ENCODE measurements at places on chromosomes 1 and 21.
A peak's percentile ranks its signal among the peaks of the same experiment; 100 is the strongest.

GRCh38 chr21:36156815-36157670 lies at the start of gene DOP1B:
Gene DOP1B (plus strand): TSS chr21:36156824. CDS start chr21:36164734, 7,910 bp downstream.
- no peak for DNase-seq

GRCh38 chr21:33762803-33763581 lies 120.7 kb downstream of the ITSN1 start:
- peak; percentile 68 for DNase-seq

DNA sequence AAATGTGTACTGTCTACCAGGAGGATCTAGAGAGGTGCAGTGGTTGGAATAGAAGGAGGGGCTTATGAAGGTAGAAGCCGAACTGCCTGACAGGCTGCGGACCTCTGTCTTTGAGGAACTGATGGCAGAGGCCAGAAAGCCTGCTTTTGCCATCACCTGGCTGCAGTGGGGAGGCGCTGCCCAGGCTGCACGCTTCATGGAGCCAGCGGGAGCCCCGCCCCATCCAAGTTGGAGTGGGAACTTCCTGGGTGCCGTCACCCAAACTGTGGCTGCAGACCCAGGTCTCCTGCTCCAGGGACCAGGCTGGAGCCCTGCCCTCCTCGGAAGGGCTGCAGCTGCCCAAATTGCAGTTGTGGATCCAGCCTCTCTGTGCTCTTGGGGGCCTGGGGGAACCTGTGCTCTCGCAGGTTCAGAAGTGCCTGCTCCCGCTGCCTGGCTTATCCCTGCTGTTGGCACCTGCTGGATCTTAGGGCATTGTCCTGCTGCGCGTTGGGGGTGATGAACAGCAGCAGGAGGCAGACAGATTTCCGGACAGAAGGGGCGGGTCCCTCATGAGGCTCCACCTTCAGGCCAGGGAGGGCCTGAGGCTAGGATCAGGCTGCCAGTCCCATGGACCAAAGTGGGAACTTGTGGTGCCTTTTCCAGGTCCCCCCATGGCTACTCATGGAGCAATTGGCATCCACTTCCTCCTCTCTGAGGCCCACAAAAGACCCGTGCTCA lies 118.0 kb upstream of the PLPPR4 start:
- DNase-seq = no peak

DNA sequence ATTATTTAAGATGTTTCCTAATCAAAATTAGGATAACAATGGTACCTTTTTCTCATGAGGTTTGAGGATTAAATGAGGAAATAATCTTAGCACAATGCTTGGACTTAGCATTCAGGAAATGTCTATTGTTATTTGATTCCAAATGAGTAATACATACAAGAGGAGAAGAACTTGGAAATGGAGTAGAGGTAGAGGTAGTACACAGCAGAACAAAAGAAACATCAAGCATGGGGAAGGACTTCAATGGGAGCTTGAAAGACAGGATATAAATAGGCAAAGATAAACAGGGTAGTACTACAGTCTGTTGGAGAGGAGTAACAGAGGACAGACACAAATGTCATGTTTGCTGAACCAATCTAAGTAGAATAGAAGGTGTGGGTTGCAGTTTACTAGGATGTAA lies 59.5 kb upstream of the RGS2 start:
- no peak for DNase-seq

DNA sequence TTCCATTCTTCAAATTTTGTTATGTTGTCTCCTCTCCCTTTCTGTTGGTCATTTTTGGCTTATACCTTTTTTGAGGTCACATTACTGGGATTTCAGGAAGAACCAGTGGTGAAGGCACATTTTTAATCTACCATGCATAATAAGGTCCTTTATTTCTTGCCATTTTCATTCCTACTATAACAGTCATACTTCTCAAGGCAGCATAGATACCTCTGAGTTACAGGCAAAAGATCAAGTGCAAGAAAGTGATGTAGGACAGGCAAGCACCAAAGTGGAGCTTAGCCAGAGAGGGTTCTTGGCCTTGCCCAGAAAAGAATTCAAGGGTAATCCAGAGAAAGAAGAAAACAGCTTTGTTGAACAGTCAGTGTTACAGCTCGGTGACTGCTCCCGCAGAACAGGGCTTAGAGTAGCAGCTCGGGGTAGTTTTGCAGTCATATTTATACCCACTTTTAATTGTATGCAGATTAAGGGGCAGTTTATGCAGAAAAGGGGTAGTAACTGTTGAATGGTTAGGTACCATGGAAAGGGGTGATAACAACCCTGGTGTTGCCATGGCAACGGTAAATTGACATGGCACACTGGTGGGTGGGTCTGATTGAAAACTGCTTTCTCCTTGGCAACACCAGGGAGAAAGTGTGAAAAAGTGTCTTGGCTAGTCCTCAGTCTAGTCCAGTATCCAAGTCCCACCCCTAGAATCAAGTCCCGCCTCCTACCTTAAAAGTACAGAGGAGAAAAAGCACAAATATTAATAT lies 39.6 kb upstream of the DOCK7 start:
- DNase-seq = peak; percentile 28

DNA sequence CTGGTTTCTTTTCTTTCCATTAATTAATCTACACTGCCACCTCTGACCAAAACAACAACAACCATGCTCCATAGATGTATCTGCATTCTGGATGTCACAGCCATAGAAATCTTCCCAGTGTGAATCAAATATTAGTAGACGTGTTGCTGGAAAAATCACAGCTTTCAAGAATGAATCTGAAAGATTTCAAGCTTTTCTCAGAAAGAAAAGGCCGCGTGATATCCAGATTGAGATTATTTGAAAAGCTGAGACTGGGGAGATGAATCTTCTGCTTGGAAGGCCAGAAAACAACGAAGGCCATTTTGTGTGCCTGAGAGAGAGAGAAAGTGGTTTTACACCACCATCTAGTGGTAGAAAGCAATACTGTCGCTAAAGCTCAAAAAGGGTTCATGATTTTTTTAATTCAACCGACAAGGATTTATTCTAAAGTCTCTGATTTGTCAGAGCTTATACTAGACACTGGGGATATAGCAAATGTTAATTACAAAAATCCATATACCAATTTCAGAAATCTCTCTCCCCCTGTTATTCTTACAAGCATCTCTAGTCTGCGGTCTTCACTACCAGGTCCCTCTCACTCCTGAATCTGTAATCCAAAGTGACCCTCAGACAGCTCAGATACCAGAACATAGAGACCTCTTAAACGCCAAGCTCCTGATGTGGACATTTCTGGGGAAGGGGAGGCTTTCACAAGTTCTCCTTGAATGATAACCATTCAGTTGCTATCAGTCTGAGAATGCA lies 87.5 kb upstream of the SGIP1 start:
- DNase-seq = peak; percentile 71

DNA sequence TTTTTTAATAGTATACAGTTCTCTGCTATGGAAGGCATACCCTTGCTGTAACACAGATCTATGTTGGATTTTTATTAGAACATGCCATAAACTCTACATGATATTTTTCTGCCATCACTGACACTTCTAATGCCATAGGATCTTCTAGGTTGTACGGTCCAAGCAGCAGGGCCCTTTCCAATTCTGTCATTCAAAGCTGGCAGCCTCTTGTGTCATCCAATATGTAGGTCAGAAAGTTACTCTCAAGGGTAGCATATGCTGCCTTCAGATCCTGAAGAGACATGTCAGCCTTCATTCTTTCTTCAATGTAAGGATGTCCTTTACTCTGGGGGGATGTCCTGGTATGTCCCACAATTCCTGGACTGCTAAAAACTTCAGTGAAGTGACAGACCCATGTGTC lies 629.2 kb upstream of the USP24 start:
- DNase-seq = no peak

DNA sequence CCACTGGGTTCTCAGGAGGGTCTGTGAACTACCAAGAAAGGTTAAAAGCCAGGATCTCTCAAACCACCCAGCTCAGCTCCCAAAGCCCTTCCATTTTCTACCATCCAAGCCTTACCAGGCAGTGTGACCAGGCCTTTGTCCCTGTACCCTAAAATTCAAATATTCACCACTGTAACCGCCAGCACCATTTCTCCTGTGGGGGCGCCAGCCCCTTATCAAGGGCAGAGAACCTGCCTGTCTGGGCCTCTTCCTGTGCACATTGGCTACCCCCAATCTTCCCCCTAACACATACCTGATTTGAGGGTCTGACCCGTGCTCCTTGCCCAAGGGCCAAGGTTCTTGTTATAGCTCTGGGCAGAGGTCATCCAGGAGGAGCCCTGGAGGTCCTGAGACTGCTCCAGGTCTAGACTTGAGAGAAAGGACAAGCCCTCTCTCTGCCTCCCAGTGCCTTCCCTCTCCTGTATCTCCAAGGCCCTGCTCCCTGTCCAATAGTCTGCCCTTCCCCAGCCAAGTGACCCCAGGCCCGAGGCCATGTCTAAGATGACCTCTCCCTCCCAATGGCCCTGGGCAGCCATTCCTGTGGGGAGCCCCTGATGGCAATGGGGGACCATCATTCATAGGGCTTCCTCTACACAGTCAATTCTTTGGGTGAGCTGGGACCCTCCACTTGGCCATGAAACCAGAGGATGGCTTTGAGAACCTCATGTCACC lies 78.5 kb downstream of the FHAD1 start:
- no peak for DNase-seq

GRCh38 chr1:231724876-231725647 lies 98.5 kb downstream of the DISC1 start:
- peak; percentile 45 for DNase-seq

GRCh38 chr1:85397490-85398032 lies 67.4 kb downstream of the DDAH1 start:
- DNase-seq = no peak

DNA sequence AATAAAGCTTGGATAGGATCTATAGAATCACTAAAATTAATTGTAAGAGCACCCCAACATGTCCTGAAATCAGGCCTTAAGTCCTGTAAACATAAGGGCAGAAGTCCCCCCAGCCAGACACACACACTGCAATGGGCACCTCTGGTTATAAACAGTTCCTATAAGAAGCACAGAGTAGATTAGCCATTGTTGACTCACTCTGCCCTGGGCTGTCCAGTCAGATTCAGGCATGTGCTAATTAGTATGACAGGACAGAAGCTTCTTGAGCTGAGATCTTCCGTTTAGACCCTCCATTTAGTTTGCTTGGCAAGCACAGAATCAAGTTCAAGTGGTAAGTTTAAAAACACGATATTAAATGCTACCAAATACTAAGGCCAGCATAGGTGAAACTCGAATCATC lies 11.8 kb upstream of the DENND1B start:
- DNase-seq = peak; percentile 56

DNA sequence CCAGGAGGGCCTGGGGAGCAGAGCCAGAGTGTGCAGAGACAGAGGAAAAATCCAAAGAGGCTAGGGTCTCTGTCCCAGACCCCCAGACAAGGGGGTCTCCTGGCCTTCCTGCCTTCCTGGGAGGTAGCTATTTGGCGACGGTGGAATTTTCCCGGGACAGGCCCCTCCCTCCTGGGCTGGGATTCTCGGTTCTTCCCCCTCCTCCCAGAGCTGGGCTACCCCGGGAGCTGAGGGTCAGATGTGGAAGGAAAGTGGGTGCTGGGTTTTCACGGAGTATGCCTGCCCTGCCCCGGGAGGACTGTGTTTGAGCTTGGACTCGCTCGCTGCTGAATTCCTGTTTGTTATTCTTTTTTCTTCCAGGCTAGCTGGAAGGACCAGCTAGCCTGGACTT lies 759 bp downstream of the AMPD2 start:
- peak; percentile 78 for DNase-seq

DNA sequence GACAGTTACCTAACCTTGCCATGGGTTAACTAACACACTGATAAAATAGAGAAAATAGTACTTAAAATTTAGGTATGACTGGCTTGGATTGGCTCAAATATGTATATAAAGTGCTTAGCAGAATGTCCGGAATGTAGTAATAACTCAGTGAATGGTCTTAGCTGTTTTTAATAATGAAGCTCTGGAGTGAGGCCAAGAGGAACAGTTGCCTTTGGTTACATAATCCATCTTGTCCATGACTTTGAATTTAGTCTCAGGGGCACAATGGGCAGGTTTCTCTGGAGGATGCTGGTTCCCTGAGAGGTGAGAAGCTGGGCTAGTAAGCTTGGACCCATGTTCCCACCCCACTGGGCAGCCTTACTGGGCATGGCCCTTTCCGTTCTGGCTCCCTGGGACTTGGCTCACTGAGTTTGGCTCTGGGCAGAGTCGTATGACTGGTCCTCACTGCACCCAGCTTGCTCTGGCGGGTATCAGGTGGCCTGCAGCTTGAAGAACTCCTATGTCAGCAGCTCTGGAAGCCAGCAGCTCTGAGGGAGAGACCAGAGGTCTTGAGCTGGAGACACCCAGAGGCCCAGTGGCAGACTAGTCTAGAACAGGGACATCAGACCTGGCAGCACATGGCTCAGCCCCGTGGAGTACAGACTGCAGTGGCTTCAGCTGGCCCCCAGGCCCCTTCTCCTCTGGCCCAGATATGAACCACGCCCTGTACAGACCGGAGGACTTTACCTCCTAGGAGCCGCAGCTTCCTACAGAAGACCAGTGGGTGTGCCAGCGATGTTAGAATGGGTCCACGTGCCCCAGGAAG lies 40.4 kb downstream of the TENT5C start:
- peak; percentile 64 for DNase-seq

- no peak for DNase-seq
Measured at GRCh38 chr1:40350391-40350790, 23.1 kb upstream of the SMAP2 start.

- no peak for DNase-seq
Measured at GRCh38 chr1:100267284-100267683, 1.3 kb downstream of the RTCA start.

GRCh38 chr21:36992671-36993070 lies 13.8 kb upstream of the RIPPLY3 start:
- DNase-seq = no peak

GRCh38 chr1:47393141-47393540 lies 22.9 kb upstream of the FOXE3 start:
- no peak for DNase-seq

DNA sequence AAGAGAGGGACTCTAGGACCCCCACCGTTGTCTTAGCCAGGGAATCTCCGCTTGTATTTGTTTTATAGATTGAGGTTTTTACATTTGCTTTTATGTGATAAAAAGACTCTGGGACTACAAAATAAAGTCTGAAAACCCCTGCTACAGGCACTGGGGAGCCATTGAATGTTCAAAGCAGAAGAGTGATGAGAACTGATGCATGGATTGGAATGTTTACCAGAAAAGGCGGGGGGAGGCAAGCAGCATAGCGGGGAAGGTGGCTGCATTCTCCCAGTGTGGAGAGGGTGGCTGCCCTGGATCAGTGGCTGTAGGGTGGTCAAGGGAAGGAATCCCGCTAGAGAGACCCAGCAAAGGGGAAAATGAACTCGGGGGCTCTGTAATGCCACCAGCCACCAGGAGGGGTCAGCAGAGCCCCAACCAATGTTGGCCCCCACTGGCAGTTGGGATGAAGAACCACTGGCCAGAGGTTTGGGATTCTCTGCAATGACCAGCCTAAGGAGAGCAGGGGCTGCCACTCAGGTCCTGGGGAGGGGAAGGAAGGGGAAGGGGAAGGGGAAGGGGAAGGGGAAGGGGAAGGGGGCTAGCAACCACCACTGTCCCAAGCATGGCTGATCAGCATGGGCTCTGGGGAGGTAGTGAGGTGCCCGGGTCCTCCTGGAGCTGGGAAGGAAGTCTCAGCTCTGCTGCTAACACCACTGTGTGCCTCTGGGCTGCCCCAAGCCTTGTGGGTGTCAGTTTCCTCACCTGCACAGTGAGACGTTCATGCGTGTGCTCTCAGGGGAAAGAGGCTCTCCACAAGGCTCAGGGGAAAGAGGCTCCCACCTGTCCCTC lies 19.2 kb upstream of the PEF1 start:
- DNase-seq = peak; percentile 38

Measured in fibroblast of skin of right biceps (primary cell).